ENCODE measurements at places on chromosomes 1 and 21.
A peak's percentile ranks its signal among the peaks of the same experiment; 100 is the strongest.

DNA sequence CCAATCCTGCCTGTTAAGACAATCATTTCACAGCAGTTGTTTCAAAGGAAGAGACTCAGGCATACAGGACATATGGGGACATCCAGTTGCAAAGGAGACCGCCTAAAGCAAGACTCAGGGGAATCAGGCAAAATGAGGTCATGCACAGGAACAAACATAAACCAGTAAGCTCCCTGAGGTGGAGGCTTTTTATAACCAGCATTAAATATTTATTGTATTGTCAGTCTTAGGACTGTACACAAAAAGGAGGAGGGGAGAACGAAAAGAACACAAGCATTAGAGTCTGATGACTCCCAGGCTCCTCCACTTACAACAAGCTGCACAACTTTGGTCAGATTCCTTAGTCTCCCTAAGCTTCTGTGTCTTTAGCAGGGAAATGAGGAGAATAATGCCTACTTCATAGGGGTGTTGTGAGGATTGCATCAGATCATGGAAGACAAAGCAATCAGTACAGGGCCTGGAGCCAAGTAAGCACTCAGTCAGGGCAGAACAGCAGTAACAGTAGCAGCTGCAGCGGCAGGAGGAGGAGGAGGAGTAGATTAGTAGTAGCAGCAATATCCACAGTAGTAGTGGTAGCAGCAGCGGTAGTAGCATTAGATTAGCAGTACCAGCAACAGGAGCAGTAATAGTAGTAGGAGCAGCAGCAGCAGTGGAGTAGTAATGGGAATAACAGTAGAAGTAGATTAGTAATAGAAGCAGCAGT lies 54.2 kb upstream of the SPATA6 start:
- peak; percentile 86 for DNase-seq

GRCh38 chr1:244751271-244751895 lies 84.1 kb upstream of the COX20 start:
- DNase-seq, result peak; percentile 12

GRCh38 chr1:6270401-6270800 lies 9.5 kb upstream of the GPR153 start:
- DNase-seq, result no peak

GRCh38 chr1:60386249-60386648 lies 312.7 kb upstream of the C1orf87 start:
- DNase-seq, result no peak

DNA sequence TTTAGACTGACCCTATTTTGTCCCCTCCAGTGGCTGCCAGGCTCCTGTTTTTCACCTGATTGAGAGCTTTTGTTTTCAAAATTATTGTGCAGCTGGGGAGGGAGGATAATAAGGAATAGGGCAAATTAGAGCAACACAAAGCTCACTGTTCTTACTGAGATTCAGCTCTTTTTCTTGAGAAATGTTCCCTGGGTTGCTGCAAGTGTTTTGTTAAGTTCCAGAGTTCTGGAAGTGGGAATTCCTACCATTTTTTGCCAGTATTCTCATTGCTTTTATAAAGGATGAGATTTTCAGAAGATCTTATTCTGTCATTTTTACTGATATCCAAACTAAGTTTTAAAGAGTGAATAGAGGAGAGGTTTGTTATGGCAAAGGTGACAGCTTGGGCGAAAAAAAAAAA lies 417.7 kb downstream of the SIPA1L2 start:
- no peak for DNase-seq

Data from NCI-H774 (cell line).